ENCODE measurements at places on chromosomes 7 and 10.
A peak's percentile ranks its signal among the peaks of the same experiment; 100 is the strongest.

GRCh38 chr7:95424716-95425115, 10.1 kb downstream of the PON2 start:
- no peak for DNase-seq

- no peak for DNase-seq
These were observed 33.2 kb upstream of the TPK1 start for GRCh38 chr7:144869082-144869481.

- DNase-seq = no peak
These were observed 138.9 kb downstream of the SH3PXD2A start for GRCh38 chr10:103716206-103717160.

DNA sequence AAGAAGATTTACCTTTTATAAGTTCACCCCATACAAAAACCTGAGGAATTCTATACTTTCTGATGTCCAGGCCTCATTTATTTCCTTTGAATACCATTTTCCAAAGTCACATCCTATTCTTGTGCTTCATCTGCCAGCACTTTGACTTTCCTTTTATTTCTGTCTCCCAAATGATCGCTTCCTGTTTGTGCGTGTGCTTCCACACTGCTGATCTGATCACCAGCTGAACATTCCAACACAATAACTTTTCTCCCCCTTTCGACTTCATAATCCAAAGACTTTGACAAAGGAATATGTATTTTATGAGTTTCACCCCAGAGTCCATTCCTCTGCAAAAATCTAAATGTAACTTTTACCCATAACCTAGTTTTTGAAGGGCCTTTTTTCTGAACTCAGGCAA, 3.1 kb downstream of the ELAPOR2 start:
- no peak for DNase-seq

GRCh38 chr10:70586348-70586930, 16.1 kb downstream of the PRF1 start:
- DNase-seq = no peak

DNA sequence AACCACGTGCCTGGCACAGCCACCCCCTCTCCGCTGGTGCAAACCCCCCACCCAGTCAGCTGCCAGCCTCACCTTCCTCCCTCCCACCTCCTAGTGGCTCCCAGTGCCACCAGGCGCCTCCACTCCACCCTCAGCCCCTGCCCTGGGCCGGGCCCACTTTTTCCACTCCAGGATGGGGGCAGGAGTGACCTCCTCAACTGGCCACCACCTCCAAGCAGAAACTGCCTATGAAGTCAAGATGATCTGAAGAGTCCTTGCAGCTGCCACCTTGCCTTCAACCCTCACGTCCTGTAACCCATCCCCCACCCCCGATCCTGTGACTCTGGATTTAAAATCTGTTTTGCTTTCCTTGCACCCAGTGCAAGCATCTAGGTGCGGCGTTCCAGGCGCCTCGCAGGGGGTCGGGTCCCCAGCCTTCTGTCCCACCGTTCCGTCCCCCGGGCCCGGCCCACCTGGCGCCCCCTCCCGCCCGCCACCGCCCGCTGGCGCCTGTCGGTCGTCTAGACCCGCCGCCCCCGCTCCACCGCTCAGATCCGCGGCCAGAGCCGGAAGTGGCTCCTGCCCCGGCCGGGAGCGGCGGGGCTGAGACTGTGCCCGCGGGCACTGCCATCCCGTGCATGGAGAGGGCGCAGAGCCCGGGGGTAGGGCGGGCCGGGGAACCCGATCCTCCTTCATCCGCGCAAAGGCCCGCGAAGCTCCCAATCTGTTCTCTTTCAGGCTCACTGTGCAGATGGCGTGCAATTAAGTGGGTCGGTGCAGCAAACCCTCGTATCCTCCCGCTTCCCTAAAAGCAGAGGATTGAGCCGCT, 51.2 kb upstream of the GTF2I start:
- peak; percentile 62 for DNase-seq

GRCh38 chr7:158979635-158980351, 123.4 kb downstream of the DYNC2I1 start:
- no peak for DNase-seq

- DNase-seq = no peak
These were observed 681.3 kb downstream of the TNS3 start for GRCh38 chr7:46900312-46901263.

DNA sequence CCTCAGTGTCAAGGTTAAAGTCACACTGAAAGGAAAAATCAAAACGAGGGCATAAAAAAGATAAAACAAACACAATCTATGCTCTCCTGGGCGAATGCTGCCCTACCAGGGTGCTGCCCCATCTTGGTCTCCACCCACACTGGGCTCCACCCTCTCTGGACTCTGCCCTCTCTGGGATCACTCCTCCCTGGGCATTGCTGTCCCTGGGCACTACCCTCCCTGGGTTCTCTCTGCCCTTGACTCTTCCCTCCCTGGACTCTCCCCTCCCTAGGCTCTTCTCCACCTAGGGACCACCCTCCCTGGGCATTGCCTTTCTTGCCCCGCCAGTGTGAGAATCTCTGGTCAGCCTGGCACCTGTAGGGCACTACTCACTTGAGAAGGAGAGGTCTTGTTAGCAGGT, 8.6 kb downstream of the GDF2 start:
- DNase-seq = no peak

DNA sequence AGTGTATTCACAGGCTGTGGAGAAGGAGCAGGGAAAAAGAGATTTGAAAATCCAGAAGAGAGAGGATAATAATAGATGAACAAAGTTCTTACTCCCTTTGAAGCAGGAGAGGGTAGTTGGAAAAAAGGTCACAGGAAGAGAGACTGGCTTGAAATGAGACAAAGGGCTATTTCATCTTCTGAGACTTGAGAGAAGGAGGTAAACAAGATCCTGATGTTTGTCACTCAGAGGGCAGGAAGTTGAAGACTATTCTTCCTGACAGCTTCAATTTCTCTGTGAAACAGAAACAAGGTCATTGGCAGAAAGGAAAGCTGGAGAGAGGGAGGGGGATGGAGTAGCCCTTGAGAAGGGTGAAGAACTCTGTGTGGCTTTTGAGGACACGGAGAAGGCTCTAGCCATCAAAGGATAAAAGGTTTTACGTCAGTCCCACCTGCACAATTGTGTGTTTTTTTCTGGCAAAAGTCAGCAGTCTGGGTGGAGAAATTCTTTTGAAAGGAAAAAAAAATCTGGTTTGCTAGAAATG, 216.1 kb upstream of the STEAP4 start:
- DNase-seq = no peak

GRCh38 chr7:1114088-1114487, 26.2 kb downstream of the GPER1 start:
- no peak for DNase-seq

GRCh38 chr10:69065406-69066361, 22.2 kb upstream of the SRGN start:
- DNase-seq = peak; percentile 72

DNA sequence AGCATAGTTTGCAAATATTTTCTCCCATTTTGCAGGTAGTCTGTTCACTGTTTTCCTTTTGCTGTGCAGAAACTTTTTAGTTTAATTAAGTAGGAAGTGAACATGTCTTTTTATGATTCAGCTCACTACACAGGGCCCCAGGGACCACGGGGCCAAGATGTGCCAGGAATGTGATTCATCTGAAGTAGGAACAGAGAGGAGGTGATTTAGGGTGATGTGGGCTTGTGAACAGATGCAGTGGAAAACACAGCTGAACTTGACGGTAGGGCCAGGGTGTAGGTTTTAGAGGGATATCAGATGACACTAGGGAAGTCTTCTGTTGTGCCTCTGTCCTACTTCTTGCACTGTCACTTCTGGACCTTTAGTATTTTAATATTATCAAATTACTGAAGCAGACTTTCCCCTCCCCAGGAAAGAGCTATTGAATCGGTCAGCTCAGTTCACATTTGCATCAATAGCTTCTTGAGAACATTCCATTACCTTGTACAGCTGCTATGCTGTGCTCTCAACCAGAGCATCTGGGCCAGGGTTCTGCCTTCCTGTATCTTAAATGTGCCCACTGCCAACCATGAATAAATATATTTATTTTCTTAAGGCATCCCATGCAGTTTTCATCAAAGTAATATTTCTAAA, 96.9 kb downstream of the OSBPL3 start:
- no peak for DNase-seq

- DNase-seq = no peak
These were observed 15.1 kb downstream of the BCAP29 start for GRCh38 chr7:107594961-107595737.

GRCh38 chr10:4453950-4454349, 372.1 kb upstream of the AKR1E2 start:
- DNase-seq = no peak

DNA sequence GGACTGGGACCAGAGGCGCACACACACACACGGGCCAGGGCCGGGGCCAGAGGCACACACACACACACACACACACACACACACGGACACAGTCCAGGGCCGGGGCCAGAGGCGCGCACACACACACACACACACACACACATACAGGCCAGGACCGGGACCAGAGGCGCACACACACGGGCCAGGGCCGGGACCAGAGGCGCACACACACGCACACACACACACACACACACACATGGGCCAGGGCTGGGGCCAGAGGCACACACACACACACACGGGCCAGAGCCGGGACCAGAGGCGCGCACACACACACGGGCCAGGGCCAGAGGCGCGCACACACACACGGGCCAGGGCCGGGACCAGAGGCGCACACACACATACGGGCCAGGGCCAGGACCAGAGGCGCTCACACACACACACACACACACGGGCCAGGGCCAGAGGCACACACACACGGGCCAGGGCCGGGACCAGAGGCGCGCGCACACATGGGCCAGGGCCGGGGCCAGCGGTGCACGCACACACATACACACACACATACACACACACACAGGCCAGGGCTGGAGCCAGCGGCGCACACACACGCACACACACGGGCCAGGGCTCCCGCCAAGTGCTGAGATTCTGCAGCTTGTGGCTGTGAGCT, 268.8 kb downstream of the ELFN1 start:
- no peak for DNase-seq

DNA sequence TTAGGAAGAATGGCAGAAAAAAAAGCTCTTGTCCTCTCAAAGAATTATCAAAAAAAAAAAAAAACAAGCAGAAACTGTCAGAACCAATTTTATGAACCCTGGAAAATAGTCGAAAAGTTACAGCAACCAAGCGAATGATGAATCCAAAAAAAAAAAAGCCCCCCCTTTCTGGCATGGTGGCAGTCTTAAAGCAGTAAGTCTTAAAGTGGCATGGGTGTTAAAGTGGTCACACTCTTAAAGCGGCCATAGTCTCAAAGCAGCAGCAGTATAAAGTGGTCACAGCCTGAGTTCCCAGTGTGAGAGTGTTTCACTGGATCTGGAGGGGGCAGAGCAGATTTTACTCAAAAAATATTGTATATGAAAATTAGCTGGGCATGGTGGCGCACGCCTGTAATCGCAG, 96.8 kb upstream of the RAB18 start:
- DNase-seq = no peak

DNA sequence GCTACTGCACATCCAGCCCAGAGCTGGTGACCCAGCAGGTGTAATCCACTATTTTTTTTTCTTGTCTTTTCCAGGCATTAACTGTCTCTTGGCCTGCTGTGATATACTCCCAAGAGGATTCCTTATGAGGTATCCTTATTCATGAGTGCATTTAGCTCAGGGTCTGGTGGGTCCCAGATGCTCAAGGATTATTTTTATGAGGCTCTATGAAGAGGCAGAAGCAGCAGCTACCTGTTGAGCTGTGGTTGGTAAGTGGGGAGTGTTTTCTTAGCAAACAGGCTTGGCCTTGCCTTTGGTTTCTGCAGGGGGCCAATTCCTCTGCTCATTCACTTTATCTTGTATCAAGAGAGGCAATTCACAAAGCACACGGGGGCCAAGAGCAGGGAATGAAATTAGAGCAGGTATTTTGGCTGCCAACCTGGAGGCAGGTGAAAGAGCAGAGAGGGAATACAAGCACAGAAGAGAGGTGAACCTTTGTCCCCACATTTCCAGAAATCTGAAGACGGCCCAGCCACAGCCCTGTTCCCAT, 221.6 kb downstream of the TMEM178B start:
- no peak for DNase-seq

DNA sequence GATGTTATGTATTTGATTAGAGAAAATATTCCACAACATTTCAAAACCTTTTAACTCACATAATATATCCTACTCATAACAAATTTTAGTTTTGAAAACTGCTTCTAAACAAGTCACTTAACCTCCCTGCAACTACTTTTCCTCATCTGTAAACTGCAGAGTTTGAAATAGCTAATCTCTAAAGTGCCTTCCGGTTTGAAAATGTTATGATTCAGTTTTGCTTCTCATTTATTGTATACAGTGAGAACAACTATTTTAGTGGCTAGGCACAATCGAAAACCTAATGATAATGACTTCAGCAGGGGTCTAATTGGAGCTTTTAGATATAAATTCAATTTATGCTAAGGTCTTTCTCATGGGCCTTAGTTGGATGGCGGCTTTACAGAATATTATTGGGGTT, 30.7 kb upstream of the TEX47 start:
- no peak for DNase-seq

GRCh38 chr7:6221340-6222319, 50.8 kb downstream of the CYTH3 start:
- DNase-seq = peak; percentile 46

- DNase-seq = no peak
These were observed 33.3 kb downstream of the CASP7 start for GRCh38 chr10:113712755-113713639.

DNA sequence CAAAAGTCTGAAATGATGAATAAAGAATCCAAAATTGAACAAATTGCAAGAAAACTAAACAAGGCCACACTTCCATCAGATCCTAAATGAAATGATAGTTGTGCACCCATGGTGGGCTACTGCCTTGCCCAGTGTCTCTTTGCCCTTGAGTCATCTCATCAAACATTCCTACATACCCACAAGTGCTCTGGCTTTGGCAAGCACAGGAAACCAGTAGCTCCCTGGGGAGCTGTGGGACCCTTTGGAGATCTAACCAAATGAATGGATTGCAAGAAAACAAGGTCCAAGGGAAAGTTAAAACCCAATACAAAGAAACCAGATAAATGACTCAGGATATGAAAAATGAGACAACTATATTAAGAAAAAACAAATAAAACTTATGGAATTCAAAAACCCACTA, 129.8 kb upstream of the TMEM229A start:
- DNase-seq = no peak

- DNase-seq = no peak
These were observed 292.7 kb downstream of the EXOC4 start for GRCh38 chr7:133545618-133546017.

GRCh38 chr10:48231699-48232315, 42.7 kb downstream of the FRMPD2 start:
- peak; percentile 19 for DNase-seq

- no peak for DNase-seq
These were observed 329.4 kb upstream of the MAGI2 start for GRCh38 chr7:79782906-79783305.

DNA sequence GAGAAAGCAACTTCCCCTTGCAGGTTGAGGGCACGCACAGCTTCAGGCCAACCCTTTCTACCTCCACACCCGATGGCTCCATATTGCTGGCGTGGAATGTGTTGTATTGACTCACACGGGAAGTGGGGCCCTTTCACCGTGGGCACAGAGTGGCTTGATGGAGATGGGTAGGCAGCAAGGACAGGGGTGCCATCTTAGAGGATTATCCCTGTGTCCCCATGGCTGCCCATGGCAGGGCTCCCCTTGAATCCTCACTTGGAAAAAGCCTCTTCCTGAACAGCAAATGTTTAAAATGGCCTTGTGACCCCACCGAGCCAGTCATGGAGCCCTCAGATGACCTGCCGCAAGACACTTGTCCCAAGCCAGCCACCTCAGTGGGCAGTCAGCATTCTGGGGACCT, 31.2 kb downstream of the CXCL12 start:
- DNase-seq = no peak
